ENCODE measurements at places on chromosomes 7 and 10.

DNA sequence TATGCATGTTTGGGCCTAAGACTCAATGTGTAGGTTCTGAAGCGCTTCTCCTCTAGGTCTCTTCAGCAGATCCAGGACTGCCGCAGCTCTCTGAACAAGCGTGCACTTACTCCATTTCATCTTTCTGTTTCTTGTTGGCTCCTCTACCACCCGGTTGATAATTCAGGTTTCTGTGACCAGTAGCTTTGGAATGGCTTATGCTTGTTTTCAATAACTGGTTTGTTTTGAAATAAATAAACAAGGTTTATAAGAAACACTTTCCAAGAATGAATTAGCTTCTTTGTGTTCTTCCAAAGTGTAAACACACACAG lies 1.5 kb downstream of the MDFIC start:
- no peak for DNase-seq

- no peak for DNase-seq
Observed at GRCh38 chr10:34297541-34298345, 517.4 kb downstream of the PARD3 start.

DNA sequence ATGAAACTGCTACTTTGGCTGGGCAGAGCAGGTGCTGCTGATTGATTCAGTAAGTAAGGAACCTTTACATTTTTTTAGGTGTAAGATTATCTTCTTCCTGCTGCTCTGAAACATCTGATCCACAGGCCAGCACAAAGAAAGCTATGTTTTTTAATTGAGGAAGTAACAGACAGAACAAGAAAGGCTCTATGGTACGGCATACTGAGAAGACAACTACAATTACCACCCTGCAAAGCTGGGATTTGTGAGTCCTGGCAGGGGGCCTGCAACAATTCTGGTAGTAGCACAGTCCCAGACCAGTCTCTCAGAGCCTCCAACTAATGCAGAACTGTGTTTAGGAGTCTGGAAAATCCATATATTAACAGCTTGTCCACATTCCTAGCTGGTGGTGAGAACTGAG lies 103.0 kb upstream of the LRRTM3 start:
- DNase-seq, result no peak

DNA sequence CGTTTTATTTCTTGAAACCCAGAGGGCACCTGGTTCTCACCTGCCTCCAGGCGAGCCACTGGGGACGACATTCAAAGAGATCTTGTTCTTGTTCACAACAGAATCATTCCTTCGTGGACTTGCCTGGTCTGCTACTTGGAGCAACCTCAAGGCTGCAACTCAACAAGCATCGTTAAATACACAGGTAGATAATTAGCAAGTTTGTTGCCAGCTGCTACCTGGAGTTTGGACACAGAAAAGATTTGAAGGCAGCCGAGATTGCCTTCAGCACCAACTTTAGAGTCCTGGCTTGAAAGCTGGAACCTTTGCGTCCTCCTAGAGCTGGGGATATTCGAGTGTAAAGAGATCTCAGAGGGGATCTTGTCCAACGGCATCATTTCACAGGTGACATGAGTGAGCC lies 89.6 kb upstream of the C7orf33 start:
- no peak for DNase-seq

GRCh38 chr7:87354749-87355148 lies 9.3 kb downstream of the CROT start:
- DNase-seq, result no peak

DNA sequence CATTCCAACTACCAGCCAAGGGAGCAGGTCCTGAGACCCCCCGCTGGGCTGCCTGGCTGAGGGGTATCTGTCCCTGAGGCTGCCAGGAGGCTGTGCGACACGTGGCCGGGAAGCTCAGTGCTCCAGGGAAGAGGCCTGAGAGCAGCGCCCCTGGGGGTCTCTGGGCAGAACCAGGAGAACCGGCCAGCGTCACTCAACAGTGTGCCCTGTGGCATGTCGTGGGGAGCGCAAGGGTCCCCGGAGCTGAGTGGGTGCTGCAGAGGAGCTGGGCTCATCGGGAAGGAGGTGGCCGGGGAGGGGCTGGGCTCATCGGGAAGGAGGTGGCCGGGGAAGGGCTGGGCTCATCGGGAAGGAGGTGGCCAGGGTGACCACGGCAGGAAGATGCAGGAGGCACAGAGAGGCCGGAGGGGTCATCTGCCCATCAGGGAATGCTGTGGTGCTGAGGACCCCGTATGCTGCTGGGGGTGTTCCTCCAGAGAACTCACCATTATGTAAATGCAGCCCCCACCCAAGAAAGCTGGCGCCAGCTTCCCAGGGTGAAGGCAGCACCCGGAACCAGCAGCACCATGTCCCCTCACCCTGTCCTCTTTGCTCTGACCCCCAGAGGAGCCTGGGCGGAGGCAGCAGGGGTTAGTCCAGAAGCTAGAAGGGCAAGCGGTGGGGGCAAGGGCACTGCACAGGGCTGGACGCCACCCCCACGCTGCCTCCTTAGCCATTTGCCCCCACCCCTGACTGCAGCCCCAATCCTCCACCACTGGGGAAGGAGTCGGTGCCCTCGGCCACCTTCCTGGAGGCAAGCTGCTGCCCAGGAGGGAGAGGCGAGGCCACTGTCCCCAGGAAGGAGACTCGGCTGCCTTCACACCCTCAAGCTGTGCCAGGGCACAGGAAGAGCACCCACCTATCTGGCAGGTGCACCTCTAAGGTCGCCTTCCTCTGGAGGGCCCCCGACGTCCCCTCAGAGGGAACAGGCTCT lies 33.3 kb downstream of the CALML3 start:
- no peak for DNase-seq

DNA sequence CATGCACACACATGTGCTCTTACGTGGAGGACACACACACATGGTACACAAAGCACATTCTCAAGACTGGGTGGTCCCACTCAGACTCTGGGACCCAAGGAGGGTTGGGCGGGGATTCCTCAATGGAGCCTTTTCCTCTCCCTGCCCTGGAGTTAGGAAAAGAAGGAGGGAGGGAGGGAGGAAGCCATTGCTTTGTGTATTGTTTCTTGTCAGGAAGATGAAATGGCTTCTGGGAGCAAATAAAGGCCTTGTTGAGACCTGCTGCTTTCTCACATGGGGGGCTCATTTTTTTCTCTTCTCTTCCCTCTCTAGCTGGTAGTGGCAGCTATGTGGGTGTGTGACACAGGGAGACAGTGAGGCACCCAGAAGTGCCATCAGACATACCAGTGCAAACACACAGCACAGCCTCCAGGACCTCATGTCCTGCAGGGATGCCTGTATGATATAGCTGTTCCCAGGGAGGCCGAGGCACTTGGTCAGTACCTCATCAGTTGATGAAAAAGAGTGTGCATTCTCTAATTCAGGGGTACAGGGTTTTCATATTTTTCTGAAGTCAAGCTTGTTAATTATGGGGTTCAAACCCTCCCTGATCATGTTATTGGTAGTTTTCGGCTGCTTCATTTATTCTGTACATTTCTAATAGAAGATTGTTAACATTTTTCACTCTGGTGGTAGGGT lies 5.7 kb downstream of the AQP1 start:
- no peak for DNase-seq

DNA sequence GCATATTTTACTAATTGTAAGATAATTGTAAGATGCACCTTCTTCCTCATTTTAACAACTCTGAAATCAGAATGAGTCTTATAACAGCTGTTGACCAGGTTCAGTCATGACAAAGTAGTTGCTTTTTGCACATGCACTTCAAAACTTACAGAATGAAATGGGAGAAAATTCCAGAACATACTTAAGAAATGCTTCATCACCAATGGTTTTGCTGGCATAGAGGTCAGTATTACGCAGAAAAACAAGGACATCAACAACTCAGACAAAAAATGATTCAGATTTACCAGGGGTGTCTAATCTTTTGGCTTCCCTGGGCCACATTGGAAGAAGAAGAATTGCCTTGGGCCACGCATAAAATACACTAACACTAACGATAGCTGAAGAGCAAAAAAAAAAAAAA lies 13.3 kb downstream of the COL28A1 start:
- DNase-seq, result no peak

DNA sequence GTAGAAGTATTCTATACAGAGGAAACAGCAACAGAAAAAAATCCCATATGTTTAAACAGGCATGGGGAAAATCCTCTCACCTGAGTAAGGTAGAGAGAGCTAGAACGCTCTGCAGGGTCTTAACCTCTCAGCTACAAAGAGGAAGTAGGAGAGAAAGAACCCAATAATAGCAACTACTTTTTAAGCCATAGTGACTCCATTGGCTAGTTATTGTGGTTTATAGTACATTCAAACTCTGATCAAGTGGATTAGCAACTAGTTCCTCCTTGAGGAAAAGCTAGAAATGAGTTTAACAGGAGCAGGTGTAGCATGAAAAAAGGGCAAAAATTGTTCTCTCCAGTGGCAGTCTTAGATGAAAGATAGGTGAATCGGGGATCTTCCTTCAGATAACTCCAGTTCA lies 89.7 kb downstream of the HGF start:
- no peak for DNase-seq

GRCh38 chr7:50619684-50620083 lies 54.5 kb upstream of the DDC start:
- DNase-seq, result no peak

- DNase-seq, result no peak
Observed at GRCh38 chr10:69712342-69712741, 82.3 kb downstream of the FAM241B start.

DNA sequence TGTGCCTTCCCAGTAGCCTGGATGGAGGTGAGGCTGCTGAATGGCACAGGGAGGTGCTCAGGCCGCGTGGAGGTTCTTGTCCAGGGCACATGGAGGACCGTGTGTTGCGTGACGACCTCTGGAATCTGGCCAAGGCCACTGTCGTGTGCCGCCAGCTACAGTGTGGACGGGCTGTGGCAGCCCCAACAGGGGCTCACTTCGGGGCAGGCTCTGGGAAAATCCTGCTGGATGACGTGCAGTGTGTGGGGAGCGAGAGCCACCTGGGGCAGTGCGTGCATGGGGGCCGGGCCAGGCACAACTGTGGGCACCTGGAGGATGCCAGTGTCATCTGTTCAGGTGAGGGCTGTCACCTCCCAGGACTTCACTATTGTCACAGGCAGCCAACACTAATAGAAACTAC lies 50.2 kb upstream of the C10orf120 start:
- DNase-seq, result no peak

GRCh38 chr7:22445140-22445743 lies 54.7 kb downstream of the STEAP1B start:
- peak; percentile 98 for DNase-seq

DNA sequence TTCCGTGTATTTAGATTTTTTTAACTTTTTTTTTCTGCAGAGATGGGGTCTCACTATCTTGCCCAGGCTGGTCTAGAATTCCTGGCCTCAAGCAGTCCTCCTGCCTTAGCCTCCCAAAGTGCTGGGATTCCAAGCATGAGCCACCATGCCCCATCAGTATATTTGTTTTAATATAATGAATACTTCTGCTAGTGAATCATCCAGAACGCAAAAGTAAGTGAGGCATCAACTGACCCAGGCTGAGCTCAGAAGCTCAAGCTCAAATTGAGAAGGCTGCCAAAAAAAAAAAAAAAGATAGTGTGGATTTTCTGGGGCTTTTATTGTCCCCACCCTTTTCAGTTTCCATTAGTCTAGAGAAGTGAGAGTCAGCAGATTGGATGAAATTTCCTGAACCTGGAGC lies 39.0 kb upstream of the TECTB start:
- no peak for DNase-seq

GRCh38 chr10:48215486-48216203 lies 58.9 kb downstream of the FRMPD2 start:
- peak; percentile 8 for DNase-seq

DNA sequence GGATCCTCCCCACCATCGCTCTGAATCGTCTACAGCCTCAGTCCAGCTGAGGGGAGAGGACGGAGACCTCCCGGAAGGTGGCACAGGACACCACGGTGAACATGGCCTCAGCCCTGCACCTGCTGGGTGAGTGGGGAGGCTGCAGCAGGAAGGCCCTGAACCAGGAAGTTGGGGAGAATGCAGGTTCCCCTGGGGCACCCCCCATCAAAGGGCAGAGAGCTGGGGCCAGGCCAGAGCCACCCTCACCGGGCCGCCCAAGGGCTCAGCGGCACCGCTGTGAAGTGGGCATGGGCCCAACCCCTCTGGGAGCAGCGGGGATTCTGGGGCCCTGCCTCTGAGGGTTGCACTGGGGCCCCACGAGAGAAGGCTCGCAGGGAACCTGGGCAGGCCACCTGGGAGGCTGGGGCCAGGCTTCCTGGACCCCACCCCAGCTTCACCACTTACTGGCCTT lies 98.7 kb downstream of the MICALL2 start:
- DNase-seq, result no peak

DNA sequence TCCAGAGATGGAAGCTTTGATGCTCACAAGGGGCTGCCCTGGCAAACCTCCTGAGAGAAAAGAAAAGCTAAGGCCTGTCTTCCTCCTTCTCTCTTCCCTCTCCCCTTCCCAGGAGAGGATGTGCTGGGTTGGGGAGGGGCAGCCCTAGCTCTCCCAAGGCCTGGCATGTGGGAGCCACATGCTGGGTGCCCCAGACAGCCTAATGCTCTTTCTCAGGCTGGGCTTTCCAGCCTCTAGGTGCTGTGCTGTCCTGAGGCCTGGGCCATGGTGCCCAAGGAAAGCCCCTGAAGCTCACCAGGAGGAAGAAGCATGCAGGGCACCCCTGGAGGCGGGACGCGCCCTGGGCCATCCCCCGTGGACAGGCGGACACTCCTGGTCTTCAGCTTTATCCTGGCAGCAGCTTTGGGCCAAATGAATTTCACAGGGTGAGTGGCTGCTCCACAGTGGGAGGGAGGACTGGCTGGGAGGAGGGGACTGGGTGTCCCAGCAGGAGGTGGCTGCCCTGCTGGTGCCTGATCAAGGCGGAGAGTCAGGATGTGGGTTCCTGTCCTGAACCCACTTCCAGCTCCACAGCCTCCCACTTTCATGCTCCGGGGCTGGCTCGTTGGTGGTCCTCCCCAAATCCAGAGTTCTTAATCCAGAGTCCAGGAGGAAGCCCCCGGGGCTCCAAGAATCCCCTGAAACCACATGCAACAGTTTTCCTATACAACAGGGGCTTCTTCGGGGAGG lies 1.7 kb downstream of the CPA5 start:
- no peak for DNase-seq

GRCh38 chr10:1679821-1680650 lies 57.3 kb downstream of the ADARB2 start:
- DNase-seq, result no peak

DNA sequence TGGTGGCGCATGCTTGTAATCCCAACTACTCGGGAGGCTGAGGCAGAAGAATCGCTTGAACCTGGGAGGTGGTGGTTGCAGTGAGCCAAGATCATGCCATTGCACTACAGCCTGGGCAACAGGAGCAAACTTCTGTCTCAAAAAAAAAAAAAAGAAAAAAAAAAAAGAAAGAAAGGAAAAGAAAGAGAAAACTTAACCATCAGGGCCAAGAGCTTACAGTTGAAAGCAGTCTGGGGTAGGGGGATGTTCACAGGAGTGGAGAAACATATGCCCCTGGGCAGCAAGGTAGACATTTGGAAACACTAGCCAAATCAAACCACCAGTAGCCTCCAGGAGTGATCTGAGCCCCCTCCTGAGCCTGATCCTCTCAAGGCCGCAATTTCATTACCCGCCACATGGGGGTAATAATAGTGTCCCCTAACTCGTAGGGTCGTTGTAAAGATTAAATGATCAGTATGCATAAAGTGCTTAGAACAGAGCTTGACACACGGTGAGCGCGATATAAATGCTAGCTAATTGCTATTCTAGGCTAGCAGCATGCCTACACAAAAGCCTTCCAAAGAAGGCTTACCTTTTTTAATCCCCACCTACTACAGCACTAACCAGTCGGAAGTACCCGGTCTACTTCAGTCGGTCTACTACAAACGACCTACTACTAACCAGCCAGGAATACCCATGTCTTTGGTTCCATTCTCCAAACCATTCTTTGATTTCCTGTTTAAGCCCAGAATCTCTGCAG lies 274.3 kb upstream of the NEBL start:
- DNase-seq, result no peak

GRCh38 chr10:110170142-110170971 lies 37.0 kb upstream of the MXI1 start:
- DNase-seq, result no peak

- no peak for DNase-seq
Observed at GRCh38 chr7:108012499-108013430, 9.8 kb upstream of the LAMB1 start.
